ENCODE measurements at places on chromosomes 11 and 22.

DNA sequence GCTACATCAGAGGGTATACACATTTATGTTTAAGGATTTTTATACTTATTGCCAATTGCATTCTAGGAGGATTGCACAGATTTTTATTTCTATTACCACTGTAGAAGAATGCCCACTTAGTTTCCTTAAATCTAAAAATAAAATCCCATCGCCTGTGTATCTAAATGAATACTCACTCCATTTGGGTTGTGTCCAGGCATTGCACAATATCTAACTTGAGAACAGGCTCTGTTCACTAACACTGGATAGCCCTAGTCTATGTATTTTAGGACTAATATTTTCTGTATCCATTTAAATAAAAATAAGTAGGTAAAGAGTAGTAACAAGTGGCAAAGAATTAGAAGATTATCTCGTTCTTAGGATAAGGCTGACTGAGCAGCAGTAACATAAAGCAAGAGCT lies 4.1 kb downstream of the C11orf52 start:
- DNase-seq: no peak

GRCh38 chr11:115153135-115153534 lies 351.1 kb downstream of the CADM1 start:
- DNase-seq: no peak

DNA sequence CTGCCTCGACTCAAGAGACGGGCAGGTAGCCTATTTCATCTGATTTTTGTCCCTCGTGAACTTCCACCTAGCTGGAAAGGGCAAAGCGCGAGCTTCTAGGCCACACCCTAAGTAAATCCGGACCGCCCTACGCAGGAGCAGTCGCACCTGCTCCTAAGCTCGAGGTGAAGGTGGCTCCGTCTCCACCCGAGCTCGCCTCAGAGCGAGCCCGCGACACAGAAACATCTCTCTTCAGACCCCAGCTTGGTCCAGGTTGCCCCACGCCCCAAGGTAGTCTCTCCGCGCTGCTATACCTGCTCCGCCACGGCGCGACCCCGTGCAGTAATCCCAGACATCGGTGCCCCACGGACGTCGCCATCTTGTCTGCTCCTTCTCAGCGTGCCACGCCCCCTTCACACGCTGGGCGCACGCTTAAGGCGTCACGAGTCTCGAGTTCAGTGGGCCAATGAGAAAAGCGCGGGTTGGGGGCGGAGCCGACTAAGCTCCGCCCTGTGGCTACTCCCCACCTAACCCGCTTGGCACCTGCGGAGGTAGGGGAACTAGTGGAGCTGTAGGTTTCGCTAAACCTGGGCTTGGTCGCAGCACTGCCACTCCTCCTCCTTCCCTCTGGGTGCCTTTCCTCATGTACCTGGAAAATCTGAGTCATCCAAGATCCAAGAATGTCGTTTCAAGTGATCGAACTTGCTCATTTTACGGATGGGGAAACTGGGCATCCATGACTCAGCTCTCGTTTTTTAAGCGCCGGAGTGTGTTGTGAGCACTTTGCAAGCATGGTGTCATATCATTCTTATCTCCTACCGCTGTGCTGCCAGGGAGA lies at the start of gene PISD:
TSS of gene PISD (minus strand) at position 365 of the 817 bp plus-strand sequence. CDS start at position 358, 7 bp downstream.
- peak; percentile 96 for DNase-seq

GRCh38 chr11:65917434-65918210 lies 1.2 kb downstream of the C11orf68 start:
- no peak for DNase-seq

GRCh38 chr11:110124605-110125004 lies 31.4 kb downstream of the ZC3H12C start:
- DNase-seq: no peak

GRCh38 chr11:61048368-61049062 lies 53.8 kb upstream of the CD5 start:
- DNase-seq: no peak

DNA sequence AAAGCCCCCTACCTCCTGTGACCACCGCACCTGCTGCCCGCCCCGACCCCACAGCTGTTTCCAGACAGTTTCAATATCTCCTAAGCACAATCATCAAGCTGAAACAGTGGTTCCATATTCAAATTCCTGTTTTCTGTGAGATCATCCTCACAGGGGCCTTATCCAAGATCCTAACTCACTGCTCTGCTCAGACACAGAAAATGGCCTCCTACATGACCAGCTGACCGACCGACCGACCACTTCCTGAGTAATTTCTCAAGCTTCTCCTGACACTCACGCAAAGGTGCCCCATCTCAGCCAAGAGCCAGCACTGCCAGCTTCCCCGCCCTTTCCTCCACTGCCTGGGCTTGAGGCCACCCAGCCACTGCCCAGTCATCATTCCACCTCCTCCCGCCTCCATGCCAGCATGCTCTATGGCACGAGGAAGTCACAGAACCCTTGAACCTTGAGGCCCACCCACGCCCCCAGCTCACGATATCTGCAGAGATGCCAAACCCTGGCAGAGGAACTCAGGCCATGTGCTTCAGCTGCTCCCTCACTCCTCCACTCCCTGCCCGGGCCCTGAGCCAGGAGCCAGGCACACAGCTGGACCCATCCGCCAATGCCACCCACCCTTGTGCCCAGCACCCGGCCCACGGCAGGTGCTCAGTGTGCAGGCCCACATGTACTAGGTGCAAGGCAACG lies 14.0 kb downstream of the KIAA0930 start:
- DNase-seq: no peak

DNA sequence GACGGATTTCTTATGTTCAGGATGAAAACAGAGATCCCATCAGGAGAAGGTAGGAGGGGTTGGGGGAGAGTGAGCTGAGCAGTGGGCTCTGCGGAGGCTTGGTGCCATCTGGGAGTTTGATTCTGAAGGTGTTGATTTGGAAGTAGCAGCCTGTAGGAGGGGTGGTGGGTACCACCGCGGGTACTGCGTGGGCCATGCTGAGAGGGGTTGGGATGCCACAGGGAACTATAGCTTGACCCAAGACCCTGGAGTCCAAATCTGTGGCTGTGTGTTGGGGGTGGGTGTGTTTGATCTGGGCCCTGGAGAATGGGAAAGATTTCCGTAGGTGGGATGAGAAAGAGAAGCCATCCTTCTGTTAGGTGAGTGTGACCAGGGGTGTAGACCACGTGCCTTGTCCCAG lies 5.0 kb downstream of the INCENP start:
- no peak for DNase-seq

GRCh38 chr11:102006835-102007566 lies 40.2 kb upstream of the CFAP300 start:
- no peak for DNase-seq

DNA sequence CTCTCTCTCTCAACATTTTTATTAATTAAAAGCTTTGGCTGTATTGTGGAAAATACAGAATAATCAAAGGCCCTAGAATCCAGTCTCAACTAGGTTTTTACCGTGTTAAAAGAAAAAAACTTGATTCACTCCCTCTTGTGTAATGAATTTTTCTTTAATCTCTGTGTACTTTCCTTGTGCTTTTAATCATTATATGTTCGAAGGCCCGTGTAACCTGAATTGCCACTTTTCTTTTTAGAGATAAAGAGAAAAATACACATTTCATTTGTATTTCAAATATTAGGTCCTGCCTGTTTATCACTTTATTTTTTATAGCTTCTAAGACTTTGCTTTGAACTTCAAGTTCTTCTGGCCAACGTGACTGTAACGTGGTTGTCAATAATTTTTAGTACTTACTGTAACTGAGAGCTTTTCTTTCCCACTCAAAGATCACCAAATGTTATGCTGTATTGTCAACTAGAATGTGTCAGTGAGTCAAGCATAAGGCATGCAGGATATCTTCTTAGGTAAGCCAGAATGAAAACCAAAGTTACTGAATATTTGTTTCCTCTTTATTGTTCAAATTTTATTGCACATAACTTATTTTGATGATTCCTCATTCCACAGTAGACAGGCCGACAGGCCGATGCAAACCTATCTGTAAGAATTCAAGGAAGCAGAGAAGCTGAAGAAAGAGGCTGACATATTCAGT lies 23.3 kb upstream of the FAR1 start:
- DNase-seq: no peak

Measured in K562 (cell line).